ENCODE measurements at places on chromosomes 6 and 20. TPM values are rescaled to one million over a fixed set of nuclear protein-coding genes. Genes with fewer than 3 reads are reported as not detected.

- no peak overlapping the region for H3K4me3 ChIP-seq
- peak; percentile 79 for DNase-seq
- no peaks in the 10 kb centered on the region for H3K27me3 ChIP-seq
- H3K4me1 ChIP-seq: peaks cover 60% of the 10 kb centered on the region
- peak overlapping the region; percentile 59 for H3K27ac ChIP-seq
These were observed 3.4 kb upstream of the SYS1 start for GRCh38 chr20:45359406-45360148.

DLK2 gene
- total RNA-seq: 0.68 TPM

DNA sequence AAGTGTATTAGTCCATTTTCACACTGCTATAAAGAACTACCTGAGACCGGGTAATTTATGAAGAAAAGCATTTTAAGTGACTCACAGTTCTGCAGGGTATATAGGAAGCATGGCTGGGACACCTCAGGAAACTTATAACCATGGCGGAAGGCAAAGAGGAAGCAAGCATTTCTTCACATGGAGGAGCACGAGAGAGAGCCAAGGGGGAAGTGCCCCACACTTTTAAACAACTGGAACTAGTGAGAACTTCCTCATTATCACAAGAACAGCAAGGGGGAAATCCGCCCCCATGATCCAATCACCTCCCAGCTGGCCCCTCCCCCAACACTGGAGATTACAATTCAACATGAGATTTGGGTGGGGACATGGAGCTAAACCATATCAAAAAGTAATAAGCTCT lies 28.3 kb upstream of the B3GAT2 start:
- DNase-seq: no peak
- H3K4me3 ChIP-seq: no peak overlapping the region
- H3K27ac ChIP-seq: no peak overlapping the region
- no peaks in the 10 kb centered on the region for H3K27me3 ChIP-seq
- H3K36me3 ChIP-seq: no peaks in the 10 kb centered on the region

RHAG gene
- not detected for total RNA-seq

DNA sequence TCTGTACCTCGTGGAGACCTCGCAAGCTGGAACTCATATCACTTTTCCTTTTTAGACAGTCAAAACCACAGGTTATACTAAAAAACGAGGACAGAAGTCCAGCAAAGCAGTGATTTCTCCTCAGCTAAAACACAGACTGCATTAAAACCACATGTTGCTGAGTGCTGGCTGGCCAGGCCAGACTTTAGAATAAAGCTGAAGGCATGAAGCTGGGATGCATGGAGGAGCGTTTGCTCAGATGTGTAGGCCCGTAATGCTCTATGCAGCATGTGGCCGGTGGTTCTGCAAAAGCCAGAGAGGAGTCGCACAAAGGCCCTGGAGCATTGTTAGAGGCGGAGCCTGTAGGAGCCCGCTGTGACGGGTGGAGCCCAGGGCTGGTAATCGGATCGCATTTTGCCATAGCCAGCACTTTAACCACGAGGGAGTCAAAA lies 83.6 kb downstream of the SMOC2 start:
- DNase-seq: no peak
- H3K4me1 ChIP-seq: peaks cover 7% of the 10 kb centered on the region

GRCh38 chr6:155315516-155315871 lies 1.2 kb upstream of the TFB1M start:
- peak overlapping the region; percentile 83 for H3K4me3 ChIP-seq
- H3K36me3 ChIP-seq: no peaks in the 10 kb centered on the region
- H3K4me1 ChIP-seq: peaks cover 8% of the 10 kb centered on the region
- no peak for DNase-seq
- H3K27me3 ChIP-seq: no peaks in the 10 kb centered on the region

DEFB121 gene
- total RNA-seq: not detected
